ENCODE measurements at places on chromosomes 7 and 10.
A peak's percentile ranks its signal among the peaks of the same experiment; 100 is the strongest.

DNA sequence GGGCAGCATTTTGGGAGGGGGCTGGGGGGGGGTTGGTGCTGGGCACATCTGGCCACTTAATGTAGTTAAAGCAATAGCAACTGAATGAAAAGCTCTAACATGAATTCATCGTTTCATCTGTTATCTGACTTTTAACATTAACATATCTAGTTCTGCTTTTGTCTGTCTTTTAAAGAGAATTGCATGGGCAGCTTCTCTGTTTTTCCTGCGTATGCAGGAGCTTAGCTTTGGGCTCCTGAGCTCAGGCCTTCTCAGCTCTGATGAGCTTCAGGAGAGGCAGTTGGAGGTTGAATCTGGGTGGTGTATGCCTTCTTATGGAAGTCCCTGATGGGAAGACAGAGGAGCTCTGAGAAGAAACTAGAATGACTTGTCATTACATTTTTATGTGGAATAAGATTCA is 58.4 kb downstream of the DNAJB6 start:
- DNase-seq: no peak

DNA sequence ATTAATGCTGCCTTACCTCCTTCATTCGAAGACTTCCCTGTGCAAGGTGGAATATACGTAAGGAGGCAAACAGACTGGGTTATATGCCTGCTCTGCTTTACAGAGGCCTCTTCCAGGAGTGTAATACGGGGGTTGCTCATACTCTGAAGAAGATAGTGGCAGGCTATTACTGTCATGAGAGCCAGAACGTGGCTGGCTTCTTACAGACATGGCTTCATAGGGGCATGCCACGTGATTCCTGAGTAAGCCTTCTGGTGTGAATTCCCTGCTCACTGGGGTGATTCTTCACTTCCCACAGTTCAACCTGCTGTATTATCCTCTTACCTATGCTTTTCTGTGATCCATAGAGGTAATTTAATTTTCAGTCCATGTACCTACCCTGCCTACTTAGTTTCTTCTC is 141.8 kb downstream of the ST7 start:
- no peak for DNase-seq

- no peak for DNase-seq
These were observed 228.4 kb upstream of the RHOBTB1 start for GRCh38 chr10:61172182-61172926.

GRCh38 chr10:116418389-116418788 is 9.3 kb upstream of the PNLIPRP3 start:
- no peak for DNase-seq

- no peak for DNase-seq
These were observed 51.6 kb upstream of the ARL4A start for GRCh38 chr7:12635830-12636229.

- DNase-seq: no peak
These were observed 98.3 kb downstream of the FOXL3 start for GRCh38 chr7:388023-388960.

DNA sequence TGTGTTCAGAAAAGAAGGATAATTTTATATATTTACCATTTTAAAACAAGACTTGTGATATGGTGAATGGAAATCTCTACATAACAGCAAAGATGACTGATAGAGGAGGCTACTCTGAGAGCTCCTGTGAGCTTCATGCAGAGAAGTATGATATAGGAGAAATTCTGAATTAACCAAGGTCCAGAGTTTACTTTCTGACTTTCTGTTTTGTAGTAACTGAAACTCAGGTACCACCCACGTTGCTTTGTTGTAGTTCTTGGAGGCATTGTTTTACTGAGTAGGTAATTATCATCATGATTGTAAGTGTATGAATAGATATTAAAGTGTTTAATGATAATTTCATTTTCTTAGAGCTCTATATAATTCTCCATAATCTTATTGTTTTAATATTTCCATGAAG is 18.0 kb upstream of the SFR1 start:
- DNase-seq: no peak

DNA sequence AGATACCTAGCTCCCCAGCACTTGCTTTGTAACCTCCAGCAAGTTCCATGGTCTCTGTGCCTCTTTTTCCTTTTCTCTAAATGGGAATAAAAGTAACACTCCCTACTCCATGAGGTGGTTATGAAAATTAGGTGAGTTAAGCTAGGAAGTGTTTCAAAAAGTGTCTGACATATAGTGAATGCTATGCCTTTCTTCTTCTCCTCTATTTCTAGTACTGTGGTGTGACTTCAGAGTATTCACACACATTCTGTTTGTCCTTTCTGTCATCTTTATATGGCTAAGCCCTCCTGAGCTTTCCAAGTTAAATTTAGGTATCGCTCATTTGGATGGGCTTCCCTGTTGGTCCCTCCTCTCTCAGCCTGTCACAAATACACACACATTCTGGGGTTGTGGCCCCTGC is 229.7 kb downstream of the EXOC4 start:
- DNase-seq: no peak

GRCh38 chr7:18590744-18591340 is 95.3 kb downstream of the HDAC9 start:
- no peak for DNase-seq

- DNase-seq: no peak
These were observed 915.8 kb downstream of the TYW1 start for GRCh38 chr7:67912437-67912836.

GRCh38 chr7:50697748-50698147 is 84.9 kb downstream of the GRB10 start:
- no peak for DNase-seq

DNA sequence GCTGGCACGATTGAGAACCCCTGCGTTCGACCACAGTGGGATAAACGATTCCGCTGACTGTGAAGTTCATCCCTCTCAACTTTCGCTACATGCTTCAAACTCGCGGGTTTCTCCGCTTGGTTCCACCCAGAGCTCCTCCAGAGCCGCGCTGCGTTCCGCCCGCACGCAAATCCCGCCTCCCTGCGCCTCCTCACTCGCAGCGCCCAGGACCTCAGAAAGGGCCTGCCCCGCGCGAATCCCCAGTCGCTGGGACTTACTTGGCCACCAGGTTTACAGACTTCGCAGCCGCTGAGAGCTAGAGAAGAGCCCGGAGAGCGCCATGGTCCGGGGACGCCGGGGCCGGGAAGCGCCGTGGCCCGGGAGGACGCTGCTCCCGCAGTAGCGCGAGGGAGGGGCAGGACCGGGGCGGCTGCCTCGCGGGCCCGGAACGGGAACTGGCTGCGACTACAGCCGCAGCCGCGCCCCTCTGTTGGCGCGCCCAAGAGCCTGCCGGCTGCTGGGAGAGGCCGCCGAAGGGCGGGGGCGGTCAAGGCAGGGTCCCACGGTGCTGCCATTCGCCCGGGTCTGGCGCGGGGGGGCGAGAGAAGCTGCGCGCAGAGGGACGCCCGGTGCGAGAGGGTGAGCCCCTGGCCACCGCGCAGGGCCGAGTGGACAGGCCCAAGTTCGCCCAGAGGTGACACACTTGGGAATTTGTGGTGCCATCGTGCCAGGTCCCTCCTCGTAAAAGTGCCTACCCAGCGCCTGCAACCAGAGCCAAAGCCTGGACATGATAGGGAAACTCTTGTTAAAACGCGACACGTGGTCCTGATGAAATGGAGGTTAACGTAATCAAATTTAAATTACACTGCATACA is at the start of gene NOD1:
NOD1 (minus strand) TSS at position 436 of the 853 bp plus-strand sequence. CDS start 21,863 bp downstream, outside the sequence.
- peak; percentile 50 for DNase-seq

DNA sequence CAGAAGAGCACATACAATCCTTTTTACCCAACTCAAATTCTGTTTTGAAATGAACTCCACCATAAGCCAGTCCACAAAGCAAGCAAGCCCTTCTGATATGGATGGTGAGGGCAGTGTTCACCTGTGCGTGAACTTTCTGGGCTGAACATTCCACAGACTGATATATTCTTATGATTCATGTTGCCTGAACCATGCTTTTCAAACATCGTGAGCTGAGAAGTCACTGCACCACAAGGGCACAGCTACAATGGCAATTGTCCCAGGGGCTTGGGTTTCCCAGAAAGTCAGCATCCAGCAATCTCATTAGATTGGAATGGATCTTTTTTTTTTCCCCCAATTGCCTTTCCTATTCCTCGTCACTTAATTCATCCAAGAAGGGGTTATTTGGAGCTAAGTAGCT is 86.9 kb upstream of the ZNF438 start:
- DNase-seq: no peak

DNA sequence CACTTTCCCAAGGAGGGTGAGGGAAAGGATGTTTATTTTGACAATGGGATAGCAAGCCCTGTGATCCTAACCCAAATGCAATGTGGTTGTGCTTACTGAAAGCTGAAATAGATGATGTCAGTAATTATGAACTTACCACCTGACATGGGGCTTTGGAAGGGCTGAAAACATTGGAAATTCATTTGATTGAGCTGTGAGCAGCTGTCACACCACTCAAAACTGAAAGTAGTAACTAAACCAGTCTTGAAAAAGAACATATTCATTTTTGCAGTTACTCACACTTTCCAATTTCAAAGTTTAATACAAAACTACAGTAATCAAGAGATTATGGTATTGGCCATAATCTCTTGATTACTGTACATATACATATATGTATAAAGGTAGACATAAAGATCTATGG is 155.5 kb upstream of the HPS1 start:
- no peak for DNase-seq

- DNase-seq: no peak
These were observed 231.3 kb upstream of the NPY start for GRCh38 chr7:24052572-24053260.

DNA sequence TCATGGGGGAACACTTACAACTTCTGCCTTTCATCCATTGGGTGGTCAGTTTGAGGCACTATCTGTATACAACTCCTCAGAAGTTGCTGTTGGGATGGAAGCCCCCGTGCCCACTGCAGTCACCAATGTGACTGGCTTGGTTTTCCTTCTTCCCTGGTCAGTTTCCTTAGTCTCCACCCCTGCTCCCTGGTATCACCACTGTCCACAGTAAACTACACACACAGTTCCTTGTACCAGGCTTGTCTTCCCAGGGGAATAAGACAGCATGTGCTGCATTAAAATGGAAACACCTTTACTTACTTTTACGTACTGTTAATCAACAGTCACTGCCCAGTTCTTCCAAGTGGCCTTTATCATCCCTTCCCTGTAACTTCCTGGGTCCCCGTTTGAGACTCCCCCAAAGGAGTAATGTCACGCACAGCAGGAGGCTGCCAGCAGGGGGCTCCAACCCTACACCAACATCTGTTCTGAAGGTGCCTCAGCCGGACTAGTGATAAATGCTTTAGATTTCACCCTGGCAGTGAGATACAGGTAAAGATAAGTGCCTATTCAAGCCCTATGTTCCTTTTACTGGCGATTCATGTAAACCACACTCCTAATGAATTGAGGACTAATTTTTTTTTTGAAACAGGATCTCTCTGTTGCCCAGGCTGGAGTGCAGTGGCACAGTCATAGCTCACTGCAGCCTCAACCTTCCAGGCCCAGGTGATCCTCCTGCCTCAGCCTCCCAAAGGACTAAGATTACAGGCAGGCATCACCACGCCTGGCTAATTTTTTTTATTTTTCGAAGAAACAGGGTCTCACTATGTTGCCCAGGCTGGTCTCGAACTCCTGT is 45.3 kb upstream of the PIK3AP1 start:
- peak; percentile 61 for DNase-seq

GRCh38 chr7:3140834-3141233 is 97.2 kb upstream of the CARD11 start:
- no peak for DNase-seq

DNA sequence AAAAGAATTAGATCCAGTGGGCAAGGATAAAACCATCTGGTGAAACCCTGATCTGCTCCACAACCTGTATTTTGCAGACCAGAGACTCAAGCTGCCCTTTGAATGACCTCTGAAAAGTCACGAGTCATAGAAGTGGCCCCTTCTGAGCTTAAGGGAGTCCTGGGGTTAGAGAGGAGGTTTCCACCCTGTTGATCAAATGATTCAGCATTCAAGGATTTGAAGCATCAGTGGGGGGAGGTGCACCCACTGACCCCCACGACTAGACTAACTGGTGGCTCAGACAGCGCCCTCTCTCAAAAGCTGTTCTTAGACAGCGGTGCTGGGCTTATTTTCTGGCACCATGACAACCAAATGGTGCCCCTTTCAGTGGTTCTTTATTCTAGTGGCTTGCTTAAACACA is 44.3 kb downstream of the PLCE1 start:
- no peak for DNase-seq

- no peak for DNase-seq
These were observed 156.0 kb downstream of the ZNF33B start for GRCh38 chr10:42482411-42482810.

DNA sequence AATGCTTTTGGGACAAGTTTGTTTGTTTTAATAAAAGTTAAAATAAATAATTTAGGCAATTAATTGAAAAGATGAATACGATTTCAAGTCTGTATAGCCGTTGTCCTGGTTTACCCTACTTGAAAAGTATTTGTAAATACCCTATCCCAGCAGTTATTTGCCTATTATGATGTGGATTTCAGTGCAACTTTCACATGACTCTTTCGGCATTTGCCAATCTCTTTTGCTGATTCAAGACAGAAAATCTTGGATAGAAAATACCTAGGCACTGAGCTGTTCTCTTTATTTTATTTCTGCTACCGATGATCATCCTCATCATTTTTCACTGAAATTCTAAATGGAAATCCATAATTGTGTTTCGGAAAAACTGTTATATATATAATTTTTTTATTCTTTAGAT is 125.9 kb upstream of the FZD8 start:
- DNase-seq: no peak

GRCh38 chr7:8564281-8564680 is 130.9 kb downstream of the NXPH1 start:
- no peak for DNase-seq

DNA sequence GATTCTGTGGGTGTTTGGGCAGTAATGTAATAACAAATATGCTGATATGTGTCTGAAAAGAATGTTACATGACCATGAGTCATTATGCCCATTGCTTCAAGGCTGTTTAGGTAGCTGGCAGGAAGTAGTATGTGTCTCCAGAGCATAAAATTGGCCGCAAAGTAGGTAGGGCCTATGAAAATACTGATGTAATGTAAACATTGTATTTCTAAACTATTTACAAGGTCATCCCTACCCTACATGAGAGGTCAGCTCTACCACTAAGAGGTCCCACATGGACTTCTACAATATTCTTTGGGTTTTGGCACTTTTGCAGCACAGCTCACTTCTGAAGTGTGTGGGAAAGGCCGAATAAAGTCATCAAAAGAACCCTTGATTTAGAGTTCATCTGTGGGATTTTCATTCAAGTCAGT is 301.9 kb downstream of the AHR start:
- no peak for DNase-seq

- no peak for DNase-seq
These were observed 163.8 kb downstream of the GRK5 start for GRCh38 chr10:119370972-119371703.

GRCh38 chr7:38453168-38453567 is 178.0 kb downstream of the AMPH start:
- no peak for DNase-seq

GRCh38 chr10:88926566-88927415 is 25.8 kb downstream of the ACTA2 start:
- no peak for DNase-seq

GRCh38 chr10:75165684-75166622 is 44.6 kb upstream of the VDAC2 start:
- DNase-seq: peak; percentile 62

GRCh38 chr7:117319181-117319580 is 3.7 kb downstream of the WNT2 start:
- DNase-seq: no peak
